ENCODE measurements at places on chromosomes 3 and 15.

- no peak for DNase-seq
Observed at GRCh38 chr3:101784855-101785613, 6.0 kb downstream of the NXPE3 start.

DNA sequence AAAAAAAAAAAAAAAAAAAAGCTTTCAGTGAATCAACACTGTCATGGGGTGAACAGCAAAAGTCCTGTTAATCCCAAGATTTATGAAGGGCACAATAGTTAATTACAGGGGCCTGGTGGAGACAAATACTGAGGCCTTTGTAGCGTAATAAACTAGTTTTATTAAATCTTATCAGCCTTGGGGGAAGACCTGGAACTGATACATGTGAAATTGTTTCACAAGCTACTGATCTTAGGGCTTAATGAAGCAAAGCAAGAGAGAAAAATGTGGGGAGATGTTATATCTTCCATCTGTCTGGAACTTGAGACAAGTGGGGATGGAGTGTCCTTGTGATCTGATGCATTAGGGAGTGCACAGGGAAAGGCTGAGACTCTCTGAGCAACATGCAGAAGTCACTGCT is 47.9 kb upstream of the OSBPL11 start:
- DNase-seq, result no peak

DNA sequence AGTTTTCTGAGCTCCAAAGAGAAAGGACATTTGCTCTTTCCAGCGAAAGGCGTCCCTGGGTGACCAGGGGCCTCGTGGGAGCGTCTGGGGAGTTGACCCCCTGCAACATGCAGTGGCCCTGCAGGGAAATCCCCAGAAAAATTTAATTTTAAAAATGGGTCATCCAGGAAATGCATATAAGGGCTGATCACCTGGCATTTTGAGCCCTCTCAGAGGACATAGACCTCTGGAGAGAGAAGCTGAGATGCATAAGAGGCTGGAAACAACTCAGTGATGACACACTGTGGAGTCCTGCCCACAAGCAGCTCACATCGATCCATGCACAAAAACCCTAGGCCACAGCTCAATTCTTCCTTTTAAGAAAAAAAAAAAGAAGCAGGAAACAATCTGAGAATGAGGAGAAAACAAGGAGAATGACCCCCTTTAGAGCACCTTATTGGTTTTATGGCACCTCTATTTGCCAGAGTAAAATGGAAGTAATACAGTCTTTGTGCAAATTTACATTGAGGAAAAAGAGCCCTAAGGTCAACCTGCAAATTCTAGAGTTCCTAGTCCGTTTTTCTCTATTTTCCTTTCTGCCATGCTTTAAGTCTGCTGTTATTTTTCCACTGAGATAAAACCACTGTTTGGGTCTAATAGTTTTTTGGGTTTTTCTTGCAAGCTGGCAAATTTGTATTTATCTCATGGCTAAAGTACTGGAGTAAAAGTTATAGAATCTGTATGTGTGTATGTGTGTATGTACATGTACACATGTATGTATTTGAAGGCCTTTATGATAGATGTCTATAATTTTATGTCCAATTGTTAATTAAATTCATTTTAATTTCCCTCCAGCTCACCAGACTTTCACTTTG is 6.9 kb upstream of the BDH1 start:
- DNase-seq, result no peak

DNA sequence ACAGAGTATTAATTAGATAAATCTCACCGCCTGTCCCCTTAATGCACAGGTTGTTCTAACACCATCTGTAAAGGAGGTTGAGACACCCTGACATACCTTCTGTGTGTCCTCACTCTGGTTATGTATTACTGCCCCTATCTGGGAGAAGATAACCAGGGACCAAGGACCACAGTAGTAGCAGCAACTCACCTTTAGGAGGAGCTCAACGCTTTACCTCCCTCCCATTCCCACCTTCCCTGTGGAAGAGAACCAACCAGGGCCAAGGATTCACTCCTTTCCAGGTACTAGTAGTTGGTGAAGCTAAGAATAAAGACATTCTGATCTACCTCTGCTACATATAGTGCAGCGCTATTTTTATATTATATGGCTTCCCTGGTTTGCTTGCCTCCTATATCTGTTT is 232.6 kb downstream of the MEX3B start:
- DNase-seq, result no peak

GRCh38 chr3:138124706-138125355 is 7.4 kb downstream of the A4GNT start:
- DNase-seq, result no peak

DNA sequence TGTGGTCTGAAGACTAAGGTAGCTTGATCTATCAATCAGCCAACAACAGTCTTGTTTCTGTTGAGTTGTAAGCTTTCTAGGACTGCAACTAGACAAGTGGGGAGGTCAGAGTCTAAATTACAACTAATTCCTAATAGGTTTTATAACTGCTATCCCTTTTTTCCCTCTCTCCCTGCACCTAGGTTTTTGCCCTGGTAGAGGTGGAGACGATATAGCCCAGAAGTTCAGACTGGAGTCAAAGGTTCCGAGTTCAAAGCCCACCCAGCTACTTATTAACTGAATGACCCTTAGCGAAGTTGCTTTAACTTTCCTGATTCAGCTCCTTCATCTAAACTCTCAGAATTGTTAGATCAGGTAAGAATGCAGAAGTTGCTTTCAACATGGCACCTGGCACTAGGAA is 100.6 kb downstream of the IGF2BP2 start:
- no peak for DNase-seq

DNA sequence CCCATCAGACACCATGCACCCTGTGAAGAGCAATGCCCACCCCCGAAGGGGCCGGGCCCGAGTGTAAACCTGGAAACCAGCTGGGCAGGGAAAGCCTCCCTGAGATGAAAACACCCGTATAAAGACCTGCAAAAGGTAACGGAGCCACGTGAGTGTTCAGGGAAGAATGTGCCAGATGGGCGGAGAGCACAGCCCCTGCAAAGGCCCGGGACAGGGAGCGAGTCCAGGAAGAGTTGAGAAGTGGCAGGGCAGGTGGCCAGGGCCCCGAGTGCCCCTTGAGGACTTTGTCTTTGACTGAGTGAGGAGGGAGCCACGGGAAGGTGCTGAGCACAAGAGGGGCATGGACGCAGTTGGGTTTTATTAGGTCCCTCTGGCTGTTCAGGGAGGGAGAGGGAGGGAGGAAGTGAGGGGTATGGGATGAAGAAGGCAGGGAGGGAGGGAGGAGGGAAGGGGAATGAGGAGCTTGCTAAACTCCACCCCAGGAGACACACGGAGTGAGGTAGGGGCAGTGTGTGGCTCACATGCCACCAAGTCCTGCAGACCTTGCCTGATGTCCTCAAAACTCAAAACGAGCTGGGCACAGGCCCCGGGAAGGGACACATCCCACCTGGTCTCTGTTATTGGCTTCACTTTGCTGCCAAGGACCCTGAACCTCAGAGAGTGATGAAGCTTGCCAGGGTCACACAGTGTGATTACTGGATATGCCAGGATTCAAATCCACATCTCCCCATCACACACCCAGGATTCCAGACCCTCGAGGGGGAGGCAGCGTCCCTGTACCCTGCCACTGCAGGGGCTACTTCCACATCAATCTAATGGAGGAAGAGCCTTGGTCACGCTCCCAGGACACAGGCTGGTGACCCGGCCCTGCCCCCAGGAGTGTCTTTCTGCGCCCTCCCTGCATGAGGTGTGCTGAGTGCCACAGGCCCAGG is 49.1 kb upstream of the IQSEC1 start:
- DNase-seq, result no peak

All from activated T-cell treated with anti-CD3 and anti-CD28 coated beads for 1 hour (primary cell).